ENCODE measurements at places on chromosomes 5 and 9. TPM values are rescaled to one million over a fixed set of nuclear protein-coding genes. Genes with fewer than 3 reads are reported as not detected.

The SMIM33 gene
- total RNA-seq, result under 0.01 TPM

The PCDHA7 gene
- total RNA-seq, result 0.15 TPM

The PRUNE2 gene
- total RNA-seq, result 3.2 TPM

The IFNK gene
- total RNA-seq, result not detected

The NIM1K gene
- total RNA-seq, result not detected

The LAMC3 gene
- total RNA-seq, result under 0.01 TPM

The ADAMTS12 gene
- total RNA-seq, result 0.46 TPM

The MSX2 gene
- total RNA-seq, result 0.32 TPM

The SGCD gene
- total RNA-seq, result under 0.01 TPM

The ADAMTS19 gene
- total RNA-seq, result not detected

The DDX4 gene
- not detected for total RNA-seq

The PCDHB12 gene
- not detected for total RNA-seq

The FOXI1 gene
- not detected for total RNA-seq

The MYOT gene
- total RNA-seq, result not detected

The IRX1 gene
- total RNA-seq, result under 0.01 TPM

The LEAP2 gene
- total RNA-seq, result not detected

The GGTA1 gene
- total RNA-seq, result not detected

The GABRA6 gene
- not detected for total RNA-seq

The MAP1B gene
- 50.8 TPM for total RNA-seq

The ADAMTSL1 gene
- total RNA-seq, result 20.1 TPM

The SOHLH1 gene
- total RNA-seq, result not detected

The UGT3A1 gene
- not detected for total RNA-seq

The PCDHA9 gene
- under 0.01 TPM for total RNA-seq

The IFNA13 gene
- not detected for total RNA-seq

Data from epithelial cell of umbilical artery (primary cell).